ENCODE measurements at places on chromosomes 1 and 21.
A peak's percentile ranks its signal among the peaks of the same experiment; 100 is the strongest.

- DNase-seq, result no peak
Measured at GRCh38 chr1:211324992-211325775, 1.4 kb upstream of the TRAF5 start.

DNA sequence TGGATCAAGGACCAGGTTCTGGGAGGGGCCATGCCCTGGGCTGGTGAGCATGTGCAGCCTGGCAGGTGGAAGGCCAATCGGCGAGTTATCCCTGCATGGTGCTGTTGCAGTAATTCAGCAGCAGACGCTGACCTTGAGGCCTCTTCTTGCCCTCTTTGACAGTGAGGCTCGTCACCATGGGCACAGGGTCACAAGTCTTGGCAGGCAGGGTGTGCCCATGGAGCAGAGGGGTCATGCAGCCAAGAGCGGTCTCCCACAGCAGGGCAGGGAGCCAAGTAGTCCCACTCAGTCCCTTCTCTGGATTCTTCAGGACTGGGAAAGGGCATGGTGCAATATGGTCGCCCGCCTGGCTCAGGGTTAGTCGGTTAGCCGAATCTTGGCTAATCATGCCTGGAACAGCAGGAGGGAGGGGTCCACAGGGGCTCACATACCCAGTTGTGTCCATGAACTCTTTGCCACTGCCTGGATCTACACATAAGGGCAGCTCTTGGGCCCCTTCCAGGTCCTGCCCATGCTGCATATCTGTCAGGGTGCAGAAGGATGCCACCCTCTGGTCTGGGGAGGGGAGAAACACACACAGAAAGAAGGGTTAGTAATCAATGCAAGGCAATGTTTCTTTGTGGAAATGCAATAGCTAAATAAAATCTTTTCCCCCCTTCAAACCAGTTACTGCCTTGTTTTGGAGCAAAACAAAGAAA is 226.8 kb downstream of the SIPA1L2 start:
- no peak for DNase-seq

DNA sequence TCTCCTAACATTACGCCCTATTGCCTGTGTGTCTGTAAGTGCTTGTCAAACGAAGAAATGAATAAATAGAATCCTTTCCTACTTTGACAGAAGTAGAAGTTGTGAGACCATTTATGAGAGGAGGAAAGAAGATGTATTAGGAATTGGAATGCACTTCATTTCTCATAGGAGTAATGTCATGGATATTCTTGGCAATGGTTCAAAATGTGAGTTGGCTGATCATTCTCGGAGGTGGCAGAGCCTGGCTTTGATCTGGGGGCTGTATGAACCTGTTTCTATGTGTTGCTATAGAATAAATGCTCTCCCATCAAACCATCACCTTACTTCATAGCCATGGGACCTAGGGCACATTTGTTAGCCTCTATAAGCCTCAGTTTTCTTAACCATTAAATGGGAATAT is 10.1 kb upstream of the SERBP1 start:
- no peak for DNase-seq

- DNase-seq, result no peak
Measured at GRCh38 chr21:20108016-20108415, 890.2 kb upstream of the NCAM2 start.

GRCh38 chr1:182301467-182302198 is 90.0 kb downstream of the GLUL start:
- no peak for DNase-seq

DNA sequence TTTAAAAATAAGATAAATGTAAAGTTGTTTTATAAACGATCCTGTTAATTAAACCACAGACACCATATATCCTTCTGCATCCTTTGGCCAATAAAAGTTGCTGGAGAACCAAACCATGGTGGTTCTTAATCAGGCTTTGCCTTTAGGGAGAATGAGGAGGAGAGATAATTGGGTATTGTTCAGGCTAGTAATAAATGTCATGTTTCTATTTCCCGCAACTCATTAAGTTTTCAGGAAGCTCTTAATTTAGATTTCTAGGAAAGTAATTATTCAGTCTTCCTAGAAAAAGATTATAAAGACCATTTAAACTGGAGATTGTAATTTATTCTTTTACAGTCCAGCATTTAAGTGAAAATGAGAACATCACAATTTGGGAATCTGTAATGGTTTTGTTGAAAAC is 34.5 kb downstream of the RAB4A start:
- no peak for DNase-seq

DNA sequence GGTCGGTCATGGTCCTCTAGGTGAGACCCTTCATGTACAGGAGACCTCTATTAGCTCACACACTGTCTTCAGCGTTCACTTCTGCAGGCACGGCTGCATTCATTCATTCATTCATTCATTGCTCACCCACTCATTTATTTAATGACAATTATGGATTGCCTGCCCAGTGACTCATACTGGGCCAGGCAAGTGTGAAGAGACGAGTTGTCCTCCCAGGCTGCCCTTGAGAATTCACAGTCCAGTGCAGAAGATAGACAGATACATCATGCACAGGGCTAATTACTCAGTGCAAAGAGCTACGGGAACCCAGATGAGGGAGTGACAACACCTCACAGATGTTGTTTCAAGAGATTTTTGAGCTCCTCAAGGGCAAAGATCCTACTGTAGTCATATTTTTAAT is 248.4 kb downstream of the TNR start:
- no peak for DNase-seq

- no peak for DNase-seq
Measured at GRCh38 chr1:152543820-152544219, 22.8 kb downstream of the LCE3E start.

GRCh38 chr1:188261849-188262248 is 1433.1 kb downstream of the PLA2G4A start:
- no peak for DNase-seq

- peak; percentile 48 for DNase-seq
Measured at GRCh38 chr1:153404768-153405167, 11.6 kb upstream of the S100A7A start.

GRCh38 chr1:53681977-53682685 is 56.8 kb downstream of the GLIS1 start:
- no peak for DNase-seq

DNA sequence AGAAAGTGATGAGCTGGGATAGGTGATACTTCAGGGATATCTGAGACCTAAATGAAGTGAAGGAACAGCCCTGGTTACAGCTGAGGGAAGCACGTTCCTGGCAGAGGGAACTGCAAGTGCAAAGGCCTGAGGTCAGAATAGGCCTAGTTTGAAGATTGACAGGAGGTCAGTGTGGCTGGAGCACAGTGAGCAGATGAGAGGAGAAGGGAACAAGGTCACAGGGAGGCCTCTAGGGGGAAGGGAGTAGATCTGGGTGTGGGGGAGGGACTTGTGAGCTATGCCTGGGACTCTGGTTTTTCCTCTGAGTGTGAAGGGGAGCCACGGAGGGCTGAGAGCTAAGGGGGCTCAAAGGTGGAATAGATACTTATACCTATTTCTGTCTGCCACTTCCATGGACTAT is 736.4 kb downstream of the MATN1 start:
- DNase-seq, result no peak
